ENCODE measurements at places on chromosomes 13 and 19.

- no peak for DNase-seq
Observed at GRCh38 chr19:15455996-15456395, 6.2 kb upstream of the WIZ start.

DNA sequence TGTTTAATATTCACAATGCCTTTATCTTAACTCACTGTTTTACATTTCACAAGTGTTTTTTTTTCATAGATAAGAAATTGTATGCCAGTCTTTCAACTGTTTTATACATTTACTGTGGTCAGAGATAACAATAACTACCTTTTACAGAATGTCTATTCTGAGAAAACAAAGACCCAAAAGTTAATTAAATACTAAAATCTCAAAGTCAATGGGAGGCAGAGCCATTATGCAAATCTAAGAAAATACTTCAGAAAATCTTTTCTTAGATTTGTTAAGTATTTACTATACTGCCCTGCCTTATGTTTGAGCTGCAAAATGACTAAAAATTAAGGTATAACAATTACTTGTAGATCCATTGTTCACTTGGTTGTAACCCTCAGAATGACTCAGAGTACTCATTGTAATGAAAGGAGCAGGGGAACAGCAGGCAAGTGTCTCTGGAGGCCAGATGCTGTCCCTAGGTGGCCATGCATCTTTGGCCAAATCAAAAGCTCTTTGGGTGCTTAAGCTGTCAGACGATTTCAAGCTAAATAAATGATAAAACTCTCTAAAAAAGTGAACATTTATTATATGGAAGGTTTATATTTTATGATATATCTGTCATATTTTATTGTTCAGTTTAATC is 770.1 kb upstream of the PCDH20 start:
- DNase-seq: no peak

- no peak for DNase-seq
Observed at GRCh38 chr13:74134777-74135325, 647 bp upstream of the KLF12 start.

GRCh38 chr13:20394169-20394501 is 131.5 kb downstream of the CRYL1 start:
- DNase-seq: no peak

GRCh38 chr19:30924670-30925069 is 424.6 kb downstream of the TSHZ3 start:
- no peak for DNase-seq

GRCh38 chr13:28558567-28558966 is 63.6 kb upstream of the FLT1 start:
- no peak for DNase-seq

GRCh38 chr19:1901940-1902404 is 3.2 kb upstream of the ADAT3 start:
- no peak for DNase-seq

DNA sequence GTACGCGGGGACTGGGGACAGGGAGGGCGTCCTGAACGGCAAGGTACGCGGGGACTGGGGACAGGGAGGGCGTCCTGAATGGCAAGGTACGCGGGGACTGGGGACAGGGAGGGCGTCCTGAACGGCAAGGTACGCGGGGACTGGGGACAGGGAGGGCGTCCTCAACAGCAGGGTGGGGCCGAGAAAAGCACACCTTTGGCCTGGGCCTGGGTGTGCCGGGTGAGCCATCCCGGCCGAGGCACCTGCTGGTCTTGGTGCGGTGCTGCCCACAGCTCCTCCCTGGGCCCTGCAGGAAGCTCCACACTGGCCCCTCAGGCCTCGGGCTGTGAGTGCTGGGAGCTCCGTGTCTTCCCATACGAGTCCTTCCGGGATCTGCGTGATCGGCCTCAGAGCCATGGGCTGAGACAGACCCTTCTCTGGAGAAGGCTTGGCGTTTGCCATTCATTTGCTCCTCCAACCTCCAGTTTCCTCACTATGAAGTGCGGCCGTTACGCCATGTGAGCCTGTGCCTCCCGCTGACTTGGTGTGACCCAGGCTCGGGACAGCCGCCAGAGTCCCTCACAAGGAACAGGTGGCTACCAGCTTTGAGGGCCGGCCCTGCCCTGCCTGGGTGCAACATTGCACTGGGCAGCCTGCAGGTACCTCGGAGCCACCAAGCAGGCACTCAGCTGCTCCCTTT is 7.8 kb upstream of the ZNF554 start:
- DNase-seq: no peak

GRCh38 chr19:16544473-16545231 is 2.4 kb upstream of the CHERP start:
- no peak for DNase-seq

DNA sequence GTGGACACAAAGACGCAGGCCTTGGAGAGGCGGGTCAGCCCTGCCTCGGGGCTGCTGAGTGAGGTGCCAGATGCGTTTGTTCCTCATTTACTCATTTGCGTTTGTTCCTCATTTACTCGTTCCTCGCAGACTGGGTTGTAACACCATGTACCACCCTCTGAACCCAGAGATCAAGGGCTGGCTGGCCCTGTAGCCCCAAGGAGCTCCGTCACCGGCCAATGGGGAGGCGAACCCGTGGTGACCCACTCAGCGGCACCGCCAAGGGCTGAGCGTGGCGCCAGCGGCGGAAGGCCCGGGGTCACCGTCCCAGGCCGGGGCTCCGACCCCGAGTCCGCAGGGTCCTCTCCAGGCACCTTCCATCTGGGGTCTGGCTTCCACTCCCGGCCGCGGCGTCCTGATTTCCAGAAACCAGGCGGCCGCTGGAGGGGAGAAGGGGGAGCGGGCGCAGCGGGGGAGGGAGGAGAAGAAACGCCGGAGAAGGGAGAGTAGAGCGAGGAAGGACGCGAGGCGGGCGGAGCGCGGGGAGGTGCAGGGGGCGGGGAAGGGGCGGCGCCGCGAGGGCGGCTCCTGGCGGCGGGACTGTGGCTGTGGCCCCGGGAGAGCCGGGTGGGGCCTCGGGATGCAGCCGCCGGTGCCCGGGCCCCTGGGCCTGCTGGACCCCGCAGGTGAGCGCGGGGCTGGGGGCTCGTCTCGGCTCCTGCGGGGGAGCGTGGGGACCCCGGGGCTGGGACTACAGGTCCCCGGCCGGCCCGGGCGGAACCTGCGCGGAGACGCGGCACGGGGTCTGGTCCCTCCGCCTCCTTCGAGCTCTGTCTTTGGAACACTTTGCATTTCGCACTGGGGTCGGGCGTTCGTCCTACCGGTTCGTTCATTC is at the start of gene TMEM255B:
Gene TMEM255B, plus strand, starts transcription at position 576 of the 874 bp plus-strand sequence. Its CDS starts 44 bp downstream, at position 620.
- peak; percentile 57 for DNase-seq

DNA sequence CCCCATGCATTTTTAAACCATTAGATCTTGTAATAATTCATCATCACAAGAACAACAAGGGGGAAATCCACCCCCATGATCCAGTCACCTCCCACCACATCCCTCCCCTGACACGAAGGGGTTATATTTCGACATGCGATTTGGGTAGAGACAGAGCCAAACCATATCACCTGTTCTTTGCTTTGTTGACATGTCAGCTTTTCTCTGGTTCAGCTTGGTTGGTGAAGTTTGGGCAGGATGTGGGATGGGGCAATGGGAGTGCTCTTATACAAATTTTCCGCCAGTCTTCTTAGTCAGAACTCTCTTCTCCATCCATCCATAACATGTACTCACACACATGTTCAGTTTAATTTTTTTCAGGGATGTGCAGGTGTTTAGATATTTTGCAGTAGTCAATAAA is 12.9 kb downstream of the TPP2 start:
- no peak for DNase-seq

DNA sequence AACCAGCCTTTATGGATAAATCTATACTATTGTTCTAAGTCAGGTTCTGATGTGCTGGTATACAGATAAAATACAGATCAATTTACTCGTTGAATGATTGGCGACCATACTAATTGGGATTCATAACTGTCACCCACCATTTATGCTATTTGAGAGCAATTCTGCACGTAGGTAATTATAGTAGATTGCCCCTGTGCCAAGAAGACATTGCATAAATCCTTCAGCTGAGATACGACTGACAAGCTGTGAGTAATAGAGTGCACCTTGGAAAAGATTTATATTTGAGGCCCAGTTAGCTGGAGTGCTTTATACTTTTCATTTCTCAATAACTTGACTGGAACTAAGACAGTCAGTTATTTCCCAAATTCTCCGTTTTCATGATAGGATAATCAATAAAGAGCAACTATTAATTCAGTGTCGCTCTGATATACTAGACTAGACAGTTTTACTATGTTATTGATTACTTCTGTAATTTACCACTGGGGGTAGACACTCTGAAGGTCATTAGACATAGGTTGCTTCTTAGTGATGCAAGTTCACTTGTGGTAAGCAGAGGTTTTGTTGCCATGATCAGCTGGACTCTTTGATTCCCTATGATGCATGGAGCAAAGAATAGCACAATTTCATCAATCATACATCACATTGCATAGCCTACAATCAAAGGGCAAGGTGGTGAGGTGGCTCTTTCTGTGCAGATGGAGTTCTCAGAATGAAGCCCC is 536.3 kb downstream of the GPC6 start:
- DNase-seq: no peak

GRCh38 chr13:66795636-66796035 is 434.5 kb downstream of the PCDH9 start:
- no peak for DNase-seq

GRCh38 chr13:98508280-98508679 is 68.6 kb downstream of the STK24 start:
- no peak for DNase-seq

DNA sequence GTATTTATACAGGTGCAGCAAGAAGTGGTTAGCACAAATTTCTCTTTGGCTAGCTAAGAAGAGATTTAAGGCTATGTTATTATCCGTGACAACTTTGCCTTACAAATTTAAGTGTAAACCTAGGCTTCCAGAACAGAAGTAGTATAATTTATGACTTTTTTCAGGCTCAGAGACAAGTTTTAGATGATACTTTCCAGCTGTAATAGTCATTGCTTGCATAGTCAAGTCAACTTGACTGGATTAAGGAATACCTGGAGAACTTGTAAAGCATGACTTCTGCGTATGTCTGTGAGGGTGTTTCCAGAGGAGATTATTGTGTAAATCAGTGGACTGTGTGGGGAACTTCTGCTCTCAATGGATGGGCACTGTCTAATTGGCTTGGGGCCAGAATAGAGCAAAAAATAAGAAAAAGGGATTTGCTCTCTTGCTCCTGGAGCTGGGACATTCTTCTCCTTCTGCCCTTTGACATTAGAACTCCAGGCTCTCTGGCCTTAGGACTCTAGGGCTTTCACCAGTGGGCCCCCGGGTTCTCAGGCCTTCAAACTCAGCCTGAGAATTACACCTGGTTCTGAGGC is 33.0 kb downstream of the CYSLTR2 start:
- DNase-seq: no peak

DNA sequence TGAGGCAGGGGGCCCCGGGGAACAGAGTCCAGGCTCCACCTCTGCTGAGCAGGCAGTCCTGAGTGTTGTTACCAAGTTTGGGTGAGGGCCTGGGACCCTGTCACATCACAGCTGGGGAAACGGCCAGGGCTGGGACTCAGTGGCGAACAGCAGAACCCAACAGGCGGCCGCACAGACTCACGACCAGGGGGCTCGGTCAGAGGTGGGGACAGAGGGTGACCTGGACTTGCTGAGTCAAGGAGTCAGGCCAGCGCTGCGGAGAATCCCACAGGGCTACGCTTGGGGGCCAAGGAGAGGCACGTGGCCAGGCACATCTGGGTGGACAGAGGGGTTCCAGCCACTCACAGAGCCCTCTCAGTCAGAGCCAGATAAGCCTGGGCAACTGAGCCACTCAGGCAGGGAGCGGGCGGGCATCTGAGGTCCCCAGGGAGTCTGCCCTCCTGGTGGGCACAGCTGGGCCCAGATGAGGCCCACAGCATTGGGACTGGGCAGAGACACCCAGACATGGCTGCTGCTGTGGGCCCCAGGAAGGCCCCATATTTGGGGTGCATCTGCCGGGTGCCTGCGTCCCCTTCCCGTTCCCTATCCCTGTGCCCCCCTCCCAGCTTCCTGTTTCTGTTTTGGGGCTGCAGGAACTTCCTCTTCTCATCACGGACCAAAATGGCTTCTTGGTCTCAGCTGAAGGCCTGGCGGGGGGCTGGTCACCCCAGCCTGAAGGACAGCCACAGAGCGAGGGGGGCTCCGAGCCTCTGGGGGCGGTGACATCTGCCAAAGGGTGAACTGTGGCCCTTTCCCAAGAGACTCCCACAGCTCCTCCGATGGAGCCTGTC is 34.0 kb downstream of the CEBPA start:
- DNase-seq: no peak

DNA sequence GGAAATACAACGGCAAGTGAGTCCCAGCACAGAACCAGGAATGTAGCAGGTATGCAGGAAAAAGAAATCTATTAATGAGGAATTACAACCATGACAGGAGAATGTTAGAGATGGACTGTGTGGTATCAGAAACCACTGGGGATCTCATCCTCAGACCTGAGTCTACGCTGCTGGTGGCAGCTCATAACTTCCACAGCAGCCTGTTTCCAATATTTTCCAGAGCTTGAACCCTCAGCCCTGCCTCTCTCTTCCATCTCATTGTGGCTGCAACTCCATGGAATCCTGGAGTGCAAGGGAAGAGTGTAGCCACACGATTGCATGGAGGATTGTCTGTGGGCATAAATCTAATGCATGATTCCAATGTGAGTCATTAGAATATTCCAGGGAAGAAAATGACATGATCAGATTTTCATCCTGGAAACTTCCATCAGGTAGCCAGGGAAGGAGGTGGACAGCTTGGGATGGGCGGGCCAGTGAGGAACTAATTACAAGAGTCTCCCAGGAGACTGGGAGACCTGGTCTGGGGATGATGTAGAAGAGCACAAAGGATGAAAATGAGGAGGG is 14.9 kb downstream of the PLA2G4C start:
- DNase-seq: no peak

GRCh38 chr19:38705197-38706019 is 38.9 kb downstream of the CAPN12 start:
- DNase-seq: no peak

GRCh38 chr13:30742901-30743300 is 7.6 kb downstream of the ALOX5AP start:
- DNase-seq: no peak

DNA sequence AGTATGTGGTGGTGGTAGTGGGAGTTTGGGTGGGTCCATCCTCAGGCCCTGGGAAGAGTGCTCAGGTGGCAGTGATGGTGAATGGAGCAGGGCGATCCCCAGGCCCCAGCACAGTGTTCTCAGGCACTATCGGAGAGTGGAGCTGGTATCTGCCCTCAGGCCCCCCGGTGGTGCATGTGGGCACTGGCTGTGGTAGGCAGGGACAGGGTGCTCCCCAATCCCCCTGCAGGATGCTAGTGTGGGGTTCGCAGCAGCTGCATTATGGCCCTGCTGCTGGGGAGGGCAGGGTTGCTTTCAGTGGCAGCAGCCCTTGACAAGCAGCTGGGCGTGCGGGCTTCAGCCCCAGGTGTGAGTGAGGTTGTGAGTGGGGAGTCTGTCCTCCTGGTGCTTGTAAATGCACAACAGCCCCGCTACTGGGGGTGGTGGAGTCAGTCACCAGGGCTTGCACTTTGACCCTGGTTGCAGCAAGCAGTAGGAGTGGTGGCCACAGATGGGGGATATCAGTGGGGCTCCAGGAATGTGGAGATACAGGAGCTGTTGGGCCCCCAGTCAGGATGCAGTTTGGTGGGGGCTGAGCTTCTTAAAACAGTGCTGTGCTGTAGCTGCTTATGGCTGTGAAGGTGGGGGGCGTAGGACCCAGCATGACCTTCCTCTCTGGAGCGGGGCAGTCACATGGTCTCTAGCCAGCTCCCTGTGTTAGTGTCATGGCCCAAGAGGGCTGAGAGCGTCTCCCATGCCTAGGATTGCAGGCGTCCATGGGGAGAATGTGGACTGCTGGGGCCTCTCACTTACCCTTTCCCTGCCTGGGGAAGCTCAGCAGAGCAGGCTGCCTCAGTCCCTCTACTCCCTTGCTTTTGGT is 38.7 kb upstream of the ARHGEF7 start:
- DNase-seq: no peak

Measured in stimulated activated effector memory CD8-positive, alpha-beta T cell treated with anti-CD3 and anti-CD28 coated beads, Interleukin-12 subunit alpha, Interleukin-12 subunit beta, amount 100 ng/mL, for 72 hours (primary cell).